ENCODE measurements at places on chromosomes 6 and 20. TPM values are rescaled to one million over a fixed set of nuclear protein-coding genes. Genes with fewer than 3 reads are reported as not detected.

DNA sequence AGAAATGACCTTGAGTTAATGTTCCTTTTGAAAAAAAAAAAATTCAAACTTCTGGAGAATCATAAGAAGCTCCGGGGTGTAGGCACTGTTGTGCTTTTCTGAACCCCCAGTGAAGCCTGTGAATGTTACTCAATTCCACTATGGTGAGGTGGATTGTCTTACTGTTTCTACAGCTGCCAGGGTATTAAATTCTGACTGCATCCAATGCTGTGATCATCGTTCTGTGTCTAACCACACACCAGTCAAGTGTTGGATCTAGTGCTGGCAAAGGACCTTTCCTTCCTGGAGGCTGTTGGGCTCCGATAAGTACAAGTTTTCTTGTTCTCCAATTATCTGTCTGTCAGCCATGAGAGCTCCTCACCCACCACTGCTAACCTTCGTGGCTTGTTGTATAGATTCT is 162.0 kb upstream of the EPHA7 start:
- DNase-seq: no peak
- no peak overlapping the region for H3K27ac ChIP-seq
- H3K4me1 ChIP-seq: no peaks in the 10 kb centered on the region
- H3K36me3 ChIP-seq: no peaks in the 10 kb centered on the region

DNA sequence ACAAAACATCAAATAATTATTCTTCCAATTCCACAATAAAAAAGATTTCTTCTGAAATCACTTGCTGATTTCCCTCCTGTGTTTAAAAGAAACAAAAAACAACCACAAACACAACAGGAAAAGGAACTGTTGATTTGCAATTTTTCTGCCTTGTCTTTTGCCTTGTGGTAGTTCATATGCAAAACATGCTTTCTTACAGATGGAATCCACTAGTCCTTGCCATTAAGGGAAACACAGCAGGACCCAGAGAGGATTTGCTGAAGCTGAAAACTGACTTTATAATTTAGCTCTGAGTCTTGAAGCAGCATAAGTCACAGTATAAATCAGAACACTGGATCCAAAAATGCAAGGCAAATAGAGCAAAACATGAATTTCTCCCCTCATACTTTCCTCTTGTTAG is 328.8 kb downstream of the PHF3 start:
- H3K27me3 ChIP-seq: no peaks in the 10 kb centered on the region
- no peak overlapping the region for H3K27ac ChIP-seq
- DNase-seq: no peak
- H3K4me3 ChIP-seq: no peak overlapping the region
- no peaks in the 10 kb centered on the region for H3K4me1 ChIP-seq
- H3K36me3 ChIP-seq: no peaks in the 10 kb centered on the region

The CYB5R4 gene
- total RNA-seq: 26.1 TPM

DNA sequence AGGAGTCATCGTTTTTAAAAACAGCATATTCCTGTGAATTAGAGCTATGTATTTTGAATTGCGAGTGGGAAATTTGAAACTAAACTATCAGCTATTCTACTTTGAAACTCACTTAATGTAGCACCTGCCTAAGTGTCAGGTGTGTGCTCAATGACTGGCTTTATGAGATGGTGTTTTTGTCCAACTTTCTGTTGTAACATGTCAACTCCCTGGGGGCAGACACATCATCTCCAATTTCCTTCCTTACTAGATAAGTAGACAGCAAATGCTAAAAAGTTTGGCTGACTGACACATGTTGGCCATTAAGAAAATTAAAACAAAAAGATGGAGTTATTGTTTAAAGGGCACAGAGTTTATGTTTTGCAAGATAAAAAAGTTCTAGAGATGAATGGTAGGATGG is 226.9 kb downstream of the TFAP2B start:
- H3K27ac ChIP-seq: no peak overlapping the region
- H3K27me3 ChIP-seq: no peaks in the 10 kb centered on the region
- DNase-seq: no peak
- no peaks in the 10 kb centered on the region for H3K4me1 ChIP-seq
- no peaks in the 10 kb centered on the region for H3K36me3 ChIP-seq
